ENCODE measurements at places on chromosomes 3 and 15.

DNA sequence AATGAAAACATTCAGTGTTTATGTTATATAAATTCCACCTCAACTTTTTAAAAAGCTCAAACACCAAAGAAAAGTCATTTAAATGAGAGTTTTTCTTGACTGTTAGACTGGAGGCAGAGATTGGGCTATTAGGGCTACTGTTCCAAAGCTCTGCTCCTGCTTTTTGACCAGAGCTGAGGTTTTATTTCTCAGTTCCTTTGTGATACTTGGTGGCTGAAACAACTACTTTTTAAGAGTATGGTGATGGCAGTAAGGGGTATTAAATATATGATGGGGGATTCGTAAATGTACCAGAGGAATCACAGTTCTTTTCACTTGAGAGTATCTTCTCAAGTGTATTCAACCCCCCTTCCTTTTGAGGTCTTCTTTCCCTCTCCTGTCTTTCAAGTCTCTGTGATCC, 186.1 kb upstream of the CGNL1 start:
- DNase-seq = no peak

DNA sequence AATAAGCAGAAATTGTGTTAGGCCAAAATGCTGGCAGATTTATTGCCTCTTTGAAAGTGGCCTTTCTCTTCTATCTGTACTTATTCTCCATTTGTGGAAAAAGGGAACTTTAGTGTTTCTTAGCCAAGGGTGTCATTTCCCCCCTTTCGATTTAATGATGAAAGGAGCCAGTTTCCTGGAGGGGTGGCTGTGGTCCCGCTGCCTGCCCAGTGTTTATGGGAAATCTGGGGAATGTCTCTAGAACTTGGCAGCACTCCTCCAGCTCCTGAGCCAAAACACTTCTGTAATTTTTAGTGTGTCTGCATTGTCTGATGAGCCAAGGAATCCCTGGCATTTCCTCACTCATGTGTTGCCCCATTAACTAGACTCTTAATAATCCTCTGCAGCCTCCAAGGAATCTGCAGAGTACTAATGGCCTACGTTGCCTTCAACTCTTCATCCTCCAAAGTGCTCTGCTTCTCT, 448.8 kb downstream of the GRM7 start:
- DNase-seq = no peak

GRCh38 chr3:185540695-185541094, 11.7 kb downstream of the LIPH start:
- no peak for DNase-seq

- no peak for DNase-seq
These were observed 51.5 kb upstream of the CFAP20DC start for GRCh38 chr3:59101231-59101736.

DNA sequence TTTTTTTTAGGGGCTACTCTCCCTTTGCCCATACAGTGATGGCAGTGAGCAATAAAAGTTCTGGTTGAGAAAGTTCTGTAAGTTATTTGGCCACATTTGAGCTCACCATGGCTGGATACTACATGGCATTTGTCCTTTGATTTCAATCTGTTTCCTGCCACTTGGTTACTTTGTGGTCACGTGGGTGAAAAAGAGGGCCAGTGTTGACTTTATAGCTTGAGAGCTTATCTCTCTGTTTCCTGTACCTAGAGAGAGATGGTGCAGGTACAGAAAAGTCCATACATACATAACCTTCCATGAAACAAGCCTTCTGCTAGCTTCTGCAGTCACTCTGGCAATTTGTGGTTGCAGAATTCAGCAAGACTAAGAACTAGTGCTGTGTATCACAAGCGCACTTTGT, 23.4 kb upstream of the MECOM start:
- DNase-seq = no peak

DNA sequence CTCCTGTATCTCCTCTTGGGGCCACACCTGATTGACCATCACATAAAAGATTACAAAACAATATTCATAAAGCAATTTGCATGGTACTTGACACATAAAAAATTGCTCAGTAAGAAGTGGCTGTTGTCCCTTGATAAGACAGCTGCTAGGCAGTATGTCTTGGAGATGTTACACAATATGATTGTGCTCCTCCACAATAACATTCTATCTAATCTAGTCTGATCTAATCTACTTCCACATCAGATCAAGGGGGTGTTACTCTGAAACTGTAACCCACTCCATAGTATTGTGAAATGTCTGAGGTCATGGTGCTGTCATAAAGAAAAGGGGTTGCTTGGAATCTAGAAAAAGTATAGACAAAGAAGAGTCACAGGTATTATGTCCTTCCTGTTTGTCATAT, 23.4 kb upstream of the AQP9 start:
- DNase-seq = no peak

GRCh38 chr15:52143873-52144272, 31.3 kb upstream of the BCL2L10 start:
- DNase-seq = no peak

- no peak for DNase-seq
These were observed 20.1 kb upstream of the PTX3 start for GRCh38 chr3:157416347-157417087.

All from stimulated activated CD4-positive, alpha-beta T cell treated with anti-CD3 and anti-CD28 coated beads, Interleukin-12 subunit alpha, Interleukin-12 subunit beta, amount 100 ng/mL, for 48 hours (primary cell).